ENCODE measurements at places on chromosomes 6 and 20.

GRCh38 chr6:83476971-83477370, 35.4 kb upstream of the PRSS35 start:
- no peak for DNase-seq

GRCh38 chr6:139581485-139581865, 207.0 kb upstream of the CITED2 start:
- no peak for DNase-seq

GRCh38 chr6:108291091-108291490, 3.8 kb upstream of the AFG1L start:
- DNase-seq: no peak

DNA sequence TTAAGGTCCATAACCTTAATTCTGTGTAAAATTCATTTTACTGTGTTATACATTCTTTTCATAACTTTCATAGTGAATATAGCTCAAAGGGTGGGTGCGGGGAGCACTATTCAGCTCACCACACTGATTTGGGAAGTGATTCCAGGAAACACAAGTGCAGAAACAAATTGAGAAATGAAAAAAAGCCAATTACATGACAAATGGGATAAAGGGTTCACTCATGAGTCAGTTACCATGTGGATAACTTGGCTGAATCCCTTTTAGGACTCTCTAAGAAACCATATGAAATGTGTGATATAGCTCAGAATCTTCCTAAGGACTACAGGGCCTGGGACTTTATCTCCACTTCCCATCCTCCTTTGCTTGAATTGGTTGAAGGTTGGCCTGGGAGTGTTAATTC, 3.1 kb upstream of the BTN2A1 start:
- DNase-seq: no peak

DNA sequence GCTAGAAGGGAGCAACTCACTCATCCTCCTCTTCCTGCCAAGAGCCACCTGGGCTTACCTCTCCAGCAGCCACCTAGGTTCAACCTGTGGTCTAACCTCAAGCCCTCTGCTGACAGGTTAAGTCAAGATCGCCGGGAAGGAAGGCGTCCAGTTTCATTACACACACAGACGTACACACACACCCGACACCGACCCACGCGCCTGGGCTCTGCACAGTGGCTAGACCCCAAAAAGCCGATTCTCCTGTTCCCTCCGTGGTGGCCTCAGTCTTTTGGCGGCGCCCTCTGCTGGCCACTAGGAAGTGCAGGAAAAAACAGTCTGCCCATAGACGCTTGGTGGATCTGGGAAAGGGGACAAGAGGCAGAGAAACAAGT, 52.8 kb downstream of the MRPL14 start:
- peak; percentile 69 for DNase-seq

DNA sequence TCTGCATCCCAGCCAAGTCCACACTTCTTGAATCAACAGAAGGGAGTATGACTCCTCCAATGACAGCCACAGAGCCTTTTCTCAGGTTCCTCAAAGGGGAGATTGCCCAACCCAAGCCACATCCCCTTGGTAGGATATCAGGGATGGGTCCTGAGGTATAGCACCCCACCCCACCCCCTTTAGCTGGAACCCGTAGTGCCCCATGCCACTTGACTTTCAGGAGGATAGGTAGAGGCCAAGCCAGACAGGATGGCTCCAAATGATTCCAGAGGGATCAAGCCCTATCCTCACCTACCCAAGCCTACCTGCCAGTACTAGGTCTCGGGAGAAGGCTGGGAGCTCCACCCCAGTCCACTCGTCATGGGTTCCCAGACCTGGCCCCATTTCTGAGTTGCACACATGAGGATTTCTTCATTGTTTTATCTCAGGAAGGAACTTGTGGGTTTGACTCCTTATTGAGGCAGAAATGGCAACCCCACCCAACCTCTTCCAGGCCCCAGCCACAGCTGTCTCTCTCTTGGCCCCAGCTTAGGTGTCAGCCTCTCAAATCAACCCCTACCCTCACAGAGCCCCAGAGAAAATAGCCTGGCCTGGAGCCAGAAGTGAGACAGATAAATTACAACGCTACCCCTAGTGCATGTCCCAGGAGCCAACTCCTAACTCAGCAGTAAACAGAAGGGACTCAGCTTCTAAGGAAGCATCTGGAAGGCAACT, 3.6 kb downstream of the CCND3 start:
- DNase-seq: no peak

GRCh38 chr20:19692100-19692499, 66.0 kb upstream of the RIN2 start:
- DNase-seq: no peak

- DNase-seq: no peak
These were observed 48.9 kb downstream of the SNX14 start for GRCh38 chr6:85544776-85545175.

- DNase-seq: no peak
These were observed 159.9 kb upstream of the PCSK2 start for GRCh38 chr20:17066902-17067301.

DNA sequence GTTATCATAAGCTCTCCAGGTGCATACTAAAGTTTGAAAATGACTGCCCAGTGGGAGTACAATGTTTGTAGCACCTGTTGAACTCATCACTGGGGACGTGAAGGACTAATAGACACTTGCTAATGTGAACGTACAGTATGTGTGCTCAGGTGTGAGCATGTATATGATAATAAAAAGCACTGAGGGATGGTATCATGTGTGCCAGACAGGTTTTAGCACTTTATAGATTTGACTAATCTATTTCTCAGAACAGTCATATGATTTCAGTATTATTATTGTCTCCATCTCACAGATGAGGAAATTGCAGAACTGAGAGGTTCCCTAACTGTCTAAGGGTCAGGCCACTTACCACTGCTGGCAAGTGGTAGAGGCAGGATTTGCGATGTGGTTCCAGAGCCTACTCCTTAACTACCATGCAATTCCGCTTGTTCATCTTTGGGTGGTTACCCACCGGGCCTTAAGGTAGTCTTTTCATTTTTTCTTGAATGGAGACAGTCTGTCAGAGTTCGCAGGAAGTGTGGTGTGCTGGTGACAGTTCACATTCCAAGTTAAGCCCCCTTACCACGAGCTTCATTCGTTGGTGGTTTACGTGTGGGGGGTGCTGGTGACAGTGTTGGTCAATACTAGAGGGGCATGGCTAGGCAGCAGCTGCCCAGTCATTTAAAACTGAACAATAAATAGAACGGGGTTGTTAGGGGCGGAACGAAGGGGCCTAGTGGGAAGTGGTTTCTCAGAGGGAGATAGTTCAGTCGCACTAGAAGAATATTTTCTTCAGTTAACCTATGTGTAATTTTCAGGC, 46.8 kb downstream of the RREB1 start:
- DNase-seq: no peak

DNA sequence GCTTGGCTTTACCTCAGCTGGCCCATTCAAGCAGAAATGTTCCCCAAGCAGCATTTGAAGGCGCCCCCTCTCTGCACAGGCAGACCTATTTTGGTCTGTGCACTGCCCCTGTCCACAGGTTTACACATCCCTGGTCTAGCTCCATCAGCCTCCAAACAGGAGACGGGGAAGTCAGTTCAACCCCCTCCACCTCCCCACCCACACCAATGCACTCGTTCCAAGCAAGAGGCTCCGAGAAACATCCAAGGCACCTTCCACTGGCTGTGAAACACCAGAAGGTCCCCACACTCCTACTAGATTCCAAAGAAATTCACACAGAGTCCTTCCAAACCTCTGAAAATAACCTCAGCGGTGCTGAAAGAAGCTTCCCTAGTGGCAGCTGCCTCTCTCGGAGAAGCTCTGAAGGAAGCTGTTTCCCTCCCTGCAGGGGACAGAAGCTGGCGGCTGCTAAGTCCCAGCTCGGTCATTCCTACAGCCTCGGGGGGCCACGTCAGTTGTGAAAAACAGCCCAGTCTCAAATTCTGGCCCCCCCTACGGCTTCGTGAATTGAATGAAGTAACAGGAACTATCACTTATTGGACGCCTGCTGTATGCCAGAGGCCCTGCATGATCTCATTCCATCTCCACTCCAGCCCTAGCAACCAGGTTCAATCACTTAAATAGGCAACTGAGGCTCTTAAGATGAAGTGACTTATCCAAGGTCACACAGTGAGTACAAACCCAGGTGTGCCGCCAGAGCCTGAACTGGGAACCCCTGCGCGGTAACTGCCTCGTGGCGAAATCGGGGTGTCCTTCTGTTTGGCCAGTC, 815 bp downstream of the SPATA2 start:
- DNase-seq: no peak

DNA sequence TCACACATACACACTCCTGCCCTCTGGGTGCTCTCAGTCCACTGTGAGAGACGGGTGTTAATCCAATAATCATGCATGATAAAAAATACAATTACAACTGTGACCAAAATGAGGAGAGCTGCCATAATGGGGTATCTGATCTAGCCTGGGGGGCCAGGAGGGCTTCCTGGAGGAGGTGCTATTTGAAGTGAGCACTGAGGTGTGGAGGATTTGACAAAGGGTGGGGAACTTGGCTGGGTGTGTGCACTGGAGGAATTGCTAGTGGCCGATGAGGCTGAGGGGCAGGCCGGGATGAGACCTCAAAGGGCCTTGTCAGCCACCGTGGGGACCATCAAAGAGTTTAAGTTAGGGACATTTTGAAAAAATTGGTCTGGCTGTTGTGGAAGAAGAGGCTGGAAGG, 34.8 kb downstream of the VSTM2L start:
- no peak for DNase-seq

- DNase-seq: no peak
These were observed 312.7 kb upstream of the JARID2 start for GRCh38 chr6:14933183-14933544.

GRCh38 chr6:118504611-118505010, 43.5 kb upstream of the PLN start:
- DNase-seq: no peak

- peak; percentile 92 for DNase-seq
These were observed 23.0 kb upstream of the ECHDC1 start for GRCh38 chr6:127366282-127367022.

DNA sequence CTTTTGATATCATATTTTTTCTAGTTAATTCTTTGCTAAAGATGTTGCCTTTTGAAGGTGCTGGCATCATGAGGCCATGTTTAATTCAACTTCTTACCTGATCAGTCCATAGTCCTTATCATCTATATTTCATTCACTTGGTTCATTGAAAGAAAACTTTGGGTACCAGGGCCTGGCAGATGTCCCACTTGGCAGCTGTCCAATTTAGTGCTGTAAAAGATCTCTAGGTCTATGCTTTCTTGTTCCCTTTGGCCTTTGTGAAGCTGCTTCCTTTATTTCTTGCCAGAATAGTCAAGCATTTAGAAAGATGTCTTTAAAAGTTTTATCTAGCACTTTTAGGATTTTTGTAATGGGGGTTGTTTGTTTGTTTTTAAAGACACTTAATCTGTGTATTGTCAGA, 61.7 kb upstream of the EYA4 start:
- no peak for DNase-seq

- DNase-seq: no peak
These were observed 2.8 kb downstream of the SPO11 start for GRCh38 chr20:57332105-57333089.

DNA sequence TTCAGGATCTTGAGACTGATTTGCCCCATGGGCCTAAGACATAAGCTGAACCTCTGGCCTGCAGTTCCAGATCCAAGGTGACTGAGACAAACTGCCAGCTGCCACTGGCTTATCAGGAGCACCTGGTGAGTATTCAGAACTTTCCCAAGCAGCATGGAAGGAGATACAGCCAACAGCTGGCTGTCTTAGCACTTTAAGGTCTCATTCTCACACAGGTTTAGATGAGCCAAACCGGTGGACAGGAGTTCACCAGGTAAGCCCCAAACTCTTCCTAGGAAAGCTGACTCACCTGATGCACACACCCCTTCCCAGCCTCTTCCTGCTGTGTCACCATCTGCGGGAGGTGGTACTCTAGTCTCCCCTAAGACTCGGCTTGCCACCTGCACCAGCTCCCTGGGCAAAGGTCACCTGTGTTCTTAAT, at the start of gene BANF2:
Gene BANF2 (plus strand): TSS at position 36 of the 421 bp plus-strand sequence. CDS start 25,060 bp downstream, outside the sequence.
- DNase-seq: no peak

GRCh38 chr6:106527979-106528378, 101.3 kb downstream of the RTN4IP1 start:
- no peak for DNase-seq

GRCh38 chr20:37290158-37290810, 829 bp downstream of the MANBAL start:
- DNase-seq: no peak

DNA sequence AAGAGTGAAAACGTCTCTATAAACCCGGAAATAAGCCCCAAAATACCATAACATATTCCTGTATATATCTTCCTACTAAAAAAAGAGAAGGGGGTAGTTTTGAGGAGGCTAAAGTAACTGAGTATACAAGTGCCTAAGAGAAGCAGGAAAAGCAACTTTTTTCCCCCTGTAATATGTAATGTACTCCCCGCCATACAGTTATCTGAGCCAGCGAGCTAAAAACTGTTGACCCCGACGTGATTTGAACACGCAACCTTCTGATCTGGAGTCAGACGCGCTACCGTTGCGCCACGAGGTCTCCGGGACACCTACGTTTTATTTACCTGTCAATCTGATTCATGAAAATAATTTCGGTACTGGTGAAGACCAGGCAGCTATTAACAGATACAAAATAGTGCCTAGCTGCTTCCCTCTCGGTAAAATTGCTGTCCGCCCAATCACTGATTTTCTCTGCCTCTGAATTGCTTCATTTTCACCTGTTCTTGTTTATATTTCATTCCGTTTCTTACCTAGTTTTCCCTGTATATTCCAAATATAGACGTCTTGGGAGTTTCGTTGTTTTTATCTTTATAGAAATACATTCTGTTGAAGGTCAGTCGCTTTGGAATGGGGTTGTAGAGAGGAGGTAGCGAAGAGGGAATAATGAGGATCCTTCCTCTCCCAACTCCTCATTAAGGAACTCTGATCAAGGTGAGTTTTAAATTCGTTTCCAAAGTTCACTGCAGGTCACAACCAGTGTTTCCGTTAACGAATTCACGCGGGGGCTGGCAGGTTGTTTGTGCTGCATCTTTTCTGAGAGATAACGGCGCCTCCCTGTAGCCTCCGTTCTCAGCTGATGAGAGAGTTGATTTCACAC, 33.6 kb upstream of the BTN3A2 start:
- DNase-seq: no peak

- no peak for DNase-seq
These were observed 35.3 kb downstream of the CPNE5 start for GRCh38 chr6:36803908-36804307.

- DNase-seq: no peak
These were observed 204.5 kb downstream of the SYNDIG1 start for GRCh38 chr20:24673678-24674570.

GRCh38 chr6:122998403-122998975, 2.5 kb downstream of the CLVS2 start:
- no peak for DNase-seq

- DNase-seq: no peak
These were observed 98.4 kb upstream of the KCNG1 start for GRCh38 chr20:51121272-51121671.

All from SJSA1 (cell line).